ENCODE measurements at places on chromosomes 11 and 22. TPM values are rescaled to one million over a fixed set of nuclear protein-coding genes. Genes with fewer than 3 reads are reported as not detected.

The WT1 gene
- total RNA-seq: not detected

The MPEG1 gene
- total RNA-seq: 11.1 TPM

The LRRC74B gene
- not detected for total RNA-seq

The PAMR1 gene
- total RNA-seq: not detected

The OSBPL5 gene
- total RNA-seq: 377 TPM

The PVALB gene
- total RNA-seq: not detected

The EMID1 gene
- total RNA-seq: 1.3 TPM

The MMP8 gene
- total RNA-seq: not detected

The BACE1-AS gene
- total RNA-seq: 2.1 TPM

- no peak for DNase-seq
Measured at GRCh38 chr11:121347813-121348212, 55.2 kb downstream of the SC5D start.

DNA sequence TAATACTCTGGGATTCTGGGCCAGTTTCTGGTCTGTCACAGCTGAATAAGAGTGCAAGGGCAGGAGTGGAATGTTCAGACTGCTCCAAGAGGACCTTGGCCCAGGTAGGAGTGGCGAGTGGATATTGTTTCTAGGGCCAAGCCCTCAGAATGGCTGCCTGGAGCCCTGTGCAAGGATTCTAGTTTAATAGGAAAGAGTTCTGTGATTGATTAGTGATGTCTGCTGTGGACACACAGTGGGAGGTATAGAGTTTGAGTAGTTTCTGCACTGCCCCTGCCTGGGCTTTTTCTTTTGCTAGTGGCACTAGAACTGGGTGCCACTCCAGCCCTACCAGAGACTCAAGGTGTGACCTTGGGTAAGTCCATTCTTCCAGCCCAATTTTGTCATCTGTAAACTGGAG is 9.7 kb upstream of the MPPED1 start:
- DNase-seq: no peak

DNA sequence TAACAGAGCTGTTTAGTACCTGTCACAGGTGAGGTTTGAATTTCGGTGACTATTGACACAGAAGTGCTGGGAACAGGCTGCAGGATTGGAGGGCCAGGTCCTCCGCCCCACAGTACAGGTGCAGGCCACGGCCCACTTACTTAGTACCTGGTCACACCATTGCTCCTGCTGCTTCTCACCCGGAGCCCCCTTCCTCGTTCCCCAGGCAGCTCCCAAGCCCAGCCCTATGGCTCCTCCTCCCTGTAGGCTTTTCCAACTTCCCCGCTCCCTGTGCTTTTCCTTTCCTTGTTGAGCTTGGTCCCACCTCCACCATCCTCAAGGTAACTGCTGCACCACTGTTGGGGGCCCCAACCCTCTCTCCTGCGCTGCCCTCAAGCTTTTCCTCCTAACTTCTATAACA is 27.9 kb upstream of the ANO1 start:
- DNase-seq: no peak

DNA sequence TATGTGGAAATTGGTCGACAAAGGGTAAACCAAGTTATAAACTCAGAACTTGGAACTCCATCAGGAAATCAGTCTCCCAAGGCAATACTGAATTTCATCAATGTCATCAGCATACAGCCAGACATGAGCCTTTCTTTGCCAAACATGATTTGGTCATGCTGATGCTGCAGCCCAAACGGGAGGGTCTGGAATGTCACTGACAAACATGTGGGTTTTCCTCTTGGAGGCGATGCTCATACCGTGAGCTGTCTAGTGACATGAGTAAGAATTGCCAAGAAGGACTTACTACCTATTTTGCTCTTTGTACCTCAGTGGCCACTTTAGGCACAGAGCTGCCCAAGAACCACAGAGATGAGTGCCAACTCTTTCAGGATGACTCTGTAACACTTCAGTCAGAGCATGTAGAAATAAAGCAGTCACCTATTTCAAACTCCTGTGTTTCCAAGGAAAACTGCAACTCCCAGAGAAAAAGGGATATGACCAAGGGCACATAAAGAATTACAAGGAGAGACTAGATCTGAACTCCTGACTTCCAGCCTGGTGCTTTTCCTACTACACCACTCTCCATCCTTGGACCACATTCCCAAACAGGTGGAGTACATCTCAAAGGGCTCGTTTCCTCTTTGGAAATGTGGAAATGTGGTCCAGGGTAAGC is 24.3 kb upstream of the MRGPRX2 start:
- no peak for DNase-seq

DNA sequence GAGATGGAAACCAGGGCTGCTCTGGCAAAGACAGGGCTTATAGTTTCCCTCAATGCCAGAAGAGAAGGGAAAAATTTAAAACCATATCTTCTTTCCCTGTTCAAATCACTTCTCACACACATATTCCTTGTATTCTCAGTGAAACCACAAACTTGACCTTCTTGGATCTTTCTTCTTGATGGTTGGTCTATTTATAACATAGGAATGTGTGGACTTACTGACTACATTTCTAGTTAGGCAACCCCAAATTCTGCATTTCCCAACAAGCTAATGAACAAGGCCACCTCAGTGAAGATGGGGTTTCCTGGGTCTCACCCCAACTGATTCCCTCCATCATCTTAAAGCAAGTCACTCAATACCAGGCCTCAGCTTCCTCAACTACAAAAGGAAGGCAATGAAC is 3.8 kb upstream of the QSER1 start:
- no peak for DNase-seq

- no peak for DNase-seq
Measured at GRCh38 chr11:36455658-36456111, 54.4 kb downstream of the TRAF6 start.

DNA sequence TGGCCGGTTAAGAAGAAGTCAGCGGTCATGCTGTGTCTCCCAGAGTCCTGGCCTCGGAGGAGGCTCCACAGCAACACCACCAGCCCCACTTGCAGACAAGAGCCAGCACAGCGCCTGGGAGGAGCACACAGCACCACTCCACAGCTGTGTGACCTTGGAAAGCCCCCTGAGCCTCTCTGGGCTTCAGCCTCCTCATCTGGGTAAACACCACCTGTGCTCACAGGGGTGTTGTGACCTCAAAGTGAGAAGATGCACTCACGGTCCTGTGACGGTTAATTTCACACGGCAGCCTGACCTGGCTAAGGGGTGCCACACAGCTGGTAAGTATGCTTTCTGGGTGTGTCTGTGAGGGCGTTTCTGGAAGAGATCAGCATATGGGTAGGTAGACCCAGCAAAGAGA is 54.7 kb downstream of the PHF21B start:
- DNase-seq: no peak

DNA sequence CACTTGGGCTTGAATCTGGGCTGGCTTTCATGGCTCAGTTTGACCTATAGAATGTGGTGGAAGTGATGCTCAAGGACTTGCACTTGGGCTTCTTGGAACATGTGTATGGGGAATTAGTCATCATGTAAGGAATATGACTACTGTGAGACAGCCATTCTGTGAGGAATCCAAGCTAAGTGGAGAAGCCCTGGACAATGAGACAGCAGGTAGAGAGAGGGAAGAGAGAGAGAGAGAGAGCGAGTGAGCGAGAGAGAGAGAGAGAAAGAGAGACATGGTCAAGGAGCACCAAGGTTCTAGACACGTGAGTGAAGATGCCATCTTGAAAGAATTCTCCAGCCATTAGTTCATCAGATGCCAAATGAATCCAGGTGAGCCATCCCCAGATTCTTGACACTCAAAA is 261.6 kb upstream of the SORL1-AS1 start:
- no peak for DNase-seq

DNA sequence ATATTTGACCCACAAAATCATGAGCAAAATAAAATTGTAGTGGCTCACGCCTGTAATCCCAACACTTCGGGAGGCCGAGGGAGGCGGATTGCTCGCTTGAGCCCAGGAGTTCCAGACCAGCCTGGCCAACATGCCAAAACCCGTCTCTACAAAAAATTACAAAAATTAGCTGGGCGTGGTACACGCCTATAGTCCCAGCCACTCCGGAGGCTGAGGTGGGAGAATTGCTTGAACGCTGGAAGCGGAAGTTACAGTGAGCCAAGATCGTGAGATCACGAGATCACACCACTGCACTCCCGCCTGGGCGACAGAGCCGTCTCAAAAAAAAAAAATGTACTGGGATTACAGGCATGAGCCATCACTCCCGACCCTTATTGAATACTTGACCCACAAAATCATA is 2.0 kb upstream of the RRAS2 start:
- no peak for DNase-seq

DNA sequence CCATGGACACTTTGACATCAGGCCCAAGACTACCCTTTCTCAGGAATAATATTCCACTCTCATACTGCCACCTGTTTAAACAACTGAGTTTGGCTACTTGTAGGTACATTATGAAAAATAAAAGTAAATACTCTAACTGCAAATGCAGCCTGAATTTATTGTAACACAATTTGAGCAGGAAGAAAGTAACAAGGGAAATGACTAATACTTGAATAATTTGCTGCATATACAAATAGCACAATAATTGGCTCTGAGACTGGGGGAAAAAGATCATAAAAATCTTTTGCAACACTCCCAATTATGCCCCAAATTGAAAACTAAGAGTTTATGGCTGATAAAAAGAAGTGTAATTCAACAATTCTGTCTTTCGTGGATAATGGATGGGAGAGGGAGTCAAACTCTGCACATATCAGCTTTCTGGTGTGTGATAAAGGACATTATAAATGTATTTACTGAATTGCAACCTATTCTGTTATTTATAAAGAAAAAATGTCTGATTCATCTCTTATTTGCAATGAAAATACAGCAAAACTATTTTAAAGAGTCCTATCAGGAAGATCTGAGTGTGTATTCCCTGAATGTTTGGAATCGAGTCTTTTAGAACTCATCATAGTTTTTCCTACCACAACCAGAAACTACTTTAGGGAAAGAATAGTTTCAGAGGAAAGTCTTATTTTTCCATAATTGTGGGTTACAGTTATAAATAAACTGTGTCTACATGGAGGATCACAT is 359.0 kb downstream of the JRKL start:
- DNase-seq: no peak

GRCh38 chr11:57776031-57776521 is 14.5 kb downstream of the CTNND1 start:
- no peak for DNase-seq

DNA sequence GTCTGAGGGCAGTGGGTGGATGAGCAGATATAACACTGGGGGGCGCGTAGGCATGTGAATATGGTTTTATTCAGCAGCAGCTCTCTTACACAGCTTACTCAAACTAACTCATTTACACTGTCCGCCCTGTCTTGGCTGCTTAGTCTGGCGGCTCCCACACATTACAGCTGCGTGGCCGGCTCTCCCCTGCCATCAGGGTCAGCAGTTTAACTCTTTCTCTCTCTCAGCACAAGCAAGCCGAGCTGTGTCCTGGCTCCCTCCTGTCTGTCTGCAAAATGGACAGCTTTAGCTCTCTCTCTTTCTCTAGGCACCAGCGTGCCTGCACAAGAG is 1310.1 kb upstream of the RAG2 start:
- DNase-seq: no peak

DNA sequence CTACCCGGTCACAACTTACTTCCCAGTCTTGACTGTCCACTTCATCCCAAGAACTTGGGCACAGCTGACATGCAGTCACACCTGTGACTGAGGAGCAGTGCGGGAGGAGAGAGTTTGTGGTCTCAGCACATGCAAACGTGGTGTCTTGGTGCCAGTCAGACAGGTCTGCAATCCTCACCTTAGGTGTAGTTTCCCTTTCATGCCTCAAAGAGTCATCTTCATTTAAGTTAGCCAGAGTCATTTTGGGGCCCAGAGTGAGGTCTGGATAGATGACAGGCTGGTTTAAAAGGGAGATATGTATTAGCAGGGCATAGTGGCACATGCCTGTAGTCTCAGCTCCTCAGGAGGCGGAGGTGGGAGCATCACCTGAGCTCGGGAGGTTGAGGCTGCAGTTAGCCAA is 108.5 kb upstream of the SORL1-AS1 start:
- DNase-seq: no peak

DNA sequence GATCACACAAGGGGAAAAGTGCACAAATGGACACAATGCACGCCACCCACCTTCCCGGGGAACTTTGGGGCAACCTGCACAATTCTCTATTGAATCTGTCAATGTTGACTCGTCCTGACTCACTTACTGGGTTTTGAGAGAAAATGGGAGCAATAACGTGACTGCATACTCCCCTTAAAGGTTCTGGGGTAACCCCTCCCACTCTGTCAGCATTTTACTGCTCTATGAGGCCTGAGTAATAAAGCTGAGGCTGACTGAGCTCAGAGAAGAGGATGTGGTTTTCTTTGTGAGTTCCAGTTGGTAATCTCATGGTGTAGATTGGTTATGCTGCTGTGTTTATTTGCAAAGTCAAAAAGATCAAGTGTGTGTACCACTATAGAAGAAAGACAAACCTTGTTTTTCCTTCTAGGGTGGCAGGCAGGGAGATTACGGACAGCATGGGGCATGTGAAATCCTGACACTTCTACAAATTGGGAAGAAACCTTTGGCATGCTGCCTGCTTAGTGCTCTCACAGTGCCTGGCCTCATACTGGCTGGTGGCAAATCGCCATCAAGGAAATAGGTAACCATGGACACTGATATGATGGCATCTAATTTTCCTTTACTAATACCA is 16.1 kb upstream of the APOA1 start:
- peak; percentile 30 for DNase-seq

DNA sequence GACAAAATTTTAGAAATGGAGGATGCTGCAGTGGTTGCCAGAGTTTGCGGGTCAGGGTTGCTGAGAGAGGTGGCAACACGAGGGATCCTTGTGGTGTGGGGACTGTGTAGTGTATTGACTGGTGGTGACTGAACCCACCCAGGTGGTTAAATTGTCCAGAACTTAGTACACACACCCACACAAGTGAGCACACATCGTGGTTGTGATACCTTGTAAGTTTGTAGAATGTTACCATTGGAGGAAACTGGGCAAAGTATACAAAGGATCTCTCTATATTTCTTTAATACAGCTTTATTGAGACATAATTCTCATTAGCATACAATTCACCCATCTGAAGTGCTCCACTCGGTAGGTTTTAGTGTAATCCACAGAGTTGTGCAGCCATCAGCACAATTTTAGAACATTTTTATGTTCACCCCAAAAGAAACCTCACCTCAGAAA is 56.1 kb downstream of the MED15 start:
- DNase-seq: no peak

DNA sequence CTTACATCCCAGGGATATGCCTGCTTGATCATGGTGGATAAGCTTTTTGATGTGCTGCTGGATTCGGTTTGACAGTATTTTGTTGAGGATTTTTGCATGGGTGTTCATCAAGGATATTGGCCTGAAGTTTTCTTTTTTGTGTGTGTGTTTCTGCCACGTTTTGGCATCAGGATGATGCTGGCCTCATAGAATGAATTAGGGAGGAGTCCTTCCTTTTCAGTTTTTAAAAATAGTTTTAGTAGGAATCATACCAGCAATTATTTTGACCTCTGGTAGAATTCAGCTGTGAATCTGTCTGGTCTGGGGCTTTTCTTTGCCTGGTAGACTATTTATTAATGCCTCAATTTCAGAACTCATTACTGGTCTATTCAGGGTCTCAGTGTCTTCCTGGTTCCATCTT is 362.4 kb downstream of the JRKL start:
- DNase-seq: no peak

- DNase-seq: no peak
Measured at GRCh38 chr11:27699242-27699925, 871 bp downstream of the BDNF start.

- DNase-seq: no peak
Measured at GRCh38 chr11:28195449-28195848, 87.3 kb downstream of the METTL15 start.

- no peak for DNase-seq
Measured at GRCh38 chr22:41521126-41521525, 23.1 kb downstream of the POLR3H start.

GRCh38 chr11:56889986-56890385 is 98.7 kb upstream of the OR5AK2 start:
- DNase-seq: no peak

Data from natural killer cell (primary cell).